ENCODE measurements at places on chromosomes 1 and 21. TPM values are rescaled to one million over a fixed set of nuclear protein-coding genes. Genes with fewer than 3 reads are reported as not detected.

SERINC2 gene
- 10.0 TPM for total RNA-seq

NPPA gene
- not detected for total RNA-seq

PTGS2 gene
- 35.0 TPM for total RNA-seq

FMO4 gene
- total RNA-seq, result 3.6 TPM

DNA sequence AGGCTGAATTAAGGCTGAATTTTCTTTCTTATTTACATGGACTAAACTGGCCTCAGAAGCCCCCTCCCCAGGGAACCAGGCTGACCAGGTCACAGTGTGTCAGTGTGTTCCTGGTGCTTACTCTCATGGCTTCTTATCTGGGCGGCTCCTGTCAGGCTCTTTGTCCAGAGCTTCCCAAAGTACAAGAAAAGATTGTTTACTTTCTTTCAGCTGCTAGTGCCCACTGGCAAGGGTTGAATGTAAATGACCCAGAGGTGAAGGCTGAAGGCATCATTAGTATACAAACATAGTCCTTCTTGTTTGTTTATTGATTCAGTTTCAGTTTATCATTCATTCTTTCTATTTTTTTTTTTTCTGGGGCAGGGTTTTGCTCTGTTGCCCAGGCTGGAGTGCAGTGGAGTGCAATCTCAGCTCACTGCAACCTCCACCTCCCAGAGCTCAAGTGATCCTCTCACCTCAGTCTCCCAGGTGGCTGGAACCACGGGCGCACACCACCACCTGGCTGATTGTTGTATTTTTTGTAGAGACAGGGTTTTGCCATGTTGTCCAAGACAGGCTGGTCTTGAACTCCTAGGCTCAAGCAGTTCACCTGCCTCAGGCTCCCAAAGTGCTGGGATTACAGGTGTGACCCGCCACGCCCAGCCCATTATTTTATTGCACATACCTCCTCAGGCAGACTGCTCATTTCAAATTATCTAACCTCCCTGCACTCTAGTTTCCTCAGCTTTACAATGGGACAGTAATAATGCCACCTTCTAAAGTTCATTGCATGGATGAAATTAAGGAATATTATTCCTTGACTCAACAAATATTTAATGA is 9.8 kb upstream of the KDM4A start:
- DNase-seq, result no peak

DNA sequence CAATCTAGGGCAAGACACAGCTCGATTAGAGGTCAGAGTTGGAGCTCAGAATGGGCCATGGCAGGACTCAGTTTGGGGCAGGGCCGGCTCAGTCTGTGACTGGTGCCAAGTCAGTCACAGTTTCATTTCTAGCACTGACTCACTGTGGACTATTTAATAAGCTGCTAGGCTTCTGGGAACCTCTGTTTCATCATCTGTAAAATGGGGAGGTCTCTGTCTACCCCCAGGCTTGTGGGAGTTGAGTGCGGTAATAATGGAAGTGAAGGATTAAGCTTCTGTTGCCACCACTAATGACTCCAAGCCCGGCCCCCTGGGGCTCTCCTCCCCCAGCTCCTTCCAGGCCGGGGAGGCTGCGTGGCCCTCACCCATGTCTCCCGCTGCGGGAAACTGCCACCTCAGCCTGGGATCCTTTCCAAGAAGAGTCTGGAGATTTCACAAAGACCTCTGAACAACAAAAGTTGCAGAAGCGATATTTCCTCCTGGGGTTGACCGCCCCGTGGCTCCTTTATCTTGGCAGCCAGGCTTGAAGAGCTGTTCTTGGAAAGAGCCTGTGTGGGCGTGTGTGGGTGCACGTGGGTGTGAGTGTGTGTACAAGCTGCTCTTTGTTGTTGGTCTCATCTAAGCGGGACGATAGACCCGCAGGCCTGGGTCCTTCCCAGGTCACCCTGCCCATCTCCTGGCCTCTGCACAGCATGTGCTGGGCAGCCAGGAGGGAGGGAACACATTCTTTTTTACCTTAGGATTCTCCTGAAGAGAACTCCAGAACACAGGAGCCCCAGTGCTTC is 29.1 kb downstream of the KNCN start:
- DNase-seq, result no peak

DNA sequence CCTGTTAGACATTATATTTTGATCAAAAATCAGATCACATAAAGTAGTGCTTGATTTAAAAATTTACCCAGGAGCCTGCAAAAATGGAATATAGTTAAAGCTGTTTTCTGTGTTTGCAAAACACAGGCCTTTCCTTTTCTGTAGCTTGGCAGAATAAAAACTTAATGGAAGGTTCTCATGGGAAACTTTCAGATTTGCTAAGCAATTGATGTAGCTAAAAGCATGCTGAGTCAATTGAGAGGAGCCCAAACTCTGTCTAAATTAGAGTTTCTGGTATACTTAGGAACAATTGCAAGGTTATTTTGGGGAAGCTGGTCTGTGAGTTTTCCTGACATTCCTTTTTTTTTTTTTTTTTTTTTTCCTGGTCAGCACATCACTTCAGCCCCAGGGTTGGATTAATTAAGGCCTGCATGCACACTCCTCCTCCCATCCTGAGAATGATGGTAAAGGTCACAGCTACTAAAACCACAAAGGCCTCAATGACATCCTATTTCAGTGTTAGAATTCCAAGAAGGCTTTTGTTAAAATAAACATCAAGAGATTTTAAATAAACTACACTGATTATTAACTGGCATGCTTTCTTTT is 608.7 kb downstream of the PLPP3 start:
- no peak for DNase-seq

DNA sequence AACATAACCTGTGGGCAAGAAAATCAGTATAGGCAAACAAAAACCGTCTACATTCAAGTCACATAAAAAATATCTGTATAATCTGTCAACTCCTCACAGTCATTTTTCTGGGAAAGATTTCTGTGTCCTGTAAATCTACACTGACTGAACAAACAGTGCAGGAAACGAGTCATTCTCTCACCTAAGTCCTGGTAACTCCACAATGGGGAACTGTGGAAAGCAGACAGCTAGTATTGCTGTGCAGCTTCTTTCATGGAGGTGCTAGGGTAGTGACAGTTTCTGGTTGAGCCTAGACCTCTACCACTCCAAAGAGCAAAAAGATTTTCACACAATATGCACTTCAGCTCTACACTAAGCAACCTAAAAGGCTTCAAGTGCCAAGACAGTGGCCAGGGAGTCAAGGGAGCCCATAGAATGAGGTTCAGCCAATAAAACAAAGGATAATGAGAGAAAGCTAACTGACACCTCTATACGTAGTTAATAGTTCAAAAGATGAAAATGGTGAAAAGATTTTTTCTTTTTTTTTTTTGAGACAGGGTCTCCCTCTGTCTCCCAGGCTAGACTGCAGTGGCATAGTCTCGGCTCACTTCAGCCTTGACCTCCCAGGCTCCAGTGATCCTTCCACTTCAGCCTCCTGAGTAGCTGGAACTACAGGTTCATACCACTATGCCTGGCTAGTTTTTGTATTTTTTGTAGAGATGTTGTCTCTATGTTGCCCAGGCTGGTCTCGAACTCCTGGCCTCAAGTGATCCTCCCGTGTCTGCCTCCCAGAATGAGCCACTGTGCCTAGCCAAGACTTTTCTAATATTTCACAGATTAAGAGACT is 5.5 kb downstream of the PTP4A2 start:
- DNase-seq, result no peak
